B cell (primary cell): ENCODE measurements at places on chromosomes 11 and 22.

GRCh38 chr11:2468363-2469235, 23.8 kb downstream of the KCNQ1 start:
- DNase-seq: no peak

- DNase-seq: no peak
Measured at GRCh38 chr11:11841116-11841722, 553 bp upstream of the USP47 start.

DNA sequence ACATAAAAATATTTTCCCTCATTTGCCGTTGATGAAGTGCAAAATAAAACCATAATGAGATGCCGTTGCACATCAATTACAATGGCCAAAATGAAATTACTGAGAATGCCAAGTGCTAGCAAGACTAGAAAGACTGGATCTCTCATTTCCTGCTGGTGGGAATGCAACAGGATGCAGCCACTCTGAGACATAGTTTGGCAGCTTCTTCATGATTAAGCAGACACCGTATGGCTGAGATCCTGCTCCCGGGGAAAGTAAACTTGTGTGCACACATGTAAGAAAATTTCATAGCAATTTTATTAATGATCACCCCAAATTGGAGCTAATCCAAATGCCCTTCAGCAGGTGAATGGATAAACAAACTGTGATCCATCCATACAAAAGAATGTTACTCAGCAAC, 1013.2 kb downstream of the TBC1D22A start:
- no peak for DNase-seq

DNA sequence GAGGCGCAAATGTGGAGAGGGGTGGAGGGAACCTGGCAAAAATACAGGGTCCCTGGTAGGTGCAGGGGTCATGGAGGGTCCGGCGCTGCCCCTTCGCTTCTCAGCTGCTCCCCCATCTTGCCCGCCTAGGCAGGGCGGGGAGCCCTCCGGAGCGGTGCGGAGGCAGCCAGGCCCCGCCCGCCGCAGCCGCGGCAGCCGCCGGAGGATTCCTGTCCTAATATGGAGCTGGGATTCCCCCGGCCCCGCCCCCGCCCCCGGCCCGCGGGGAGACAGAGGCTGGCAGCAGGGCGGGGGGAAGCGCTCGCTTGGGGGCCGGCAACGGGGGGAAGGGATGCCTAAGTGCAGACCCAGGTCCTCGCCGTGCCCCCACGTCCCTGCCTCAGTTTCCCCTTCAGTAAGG, 1.0 kb upstream of the NPAS4 start:
- DNase-seq: no peak

- no peak for DNase-seq
Measured at GRCh38 chr22:44130076-44130711, 50.5 kb upstream of the PARVG start.

DNA sequence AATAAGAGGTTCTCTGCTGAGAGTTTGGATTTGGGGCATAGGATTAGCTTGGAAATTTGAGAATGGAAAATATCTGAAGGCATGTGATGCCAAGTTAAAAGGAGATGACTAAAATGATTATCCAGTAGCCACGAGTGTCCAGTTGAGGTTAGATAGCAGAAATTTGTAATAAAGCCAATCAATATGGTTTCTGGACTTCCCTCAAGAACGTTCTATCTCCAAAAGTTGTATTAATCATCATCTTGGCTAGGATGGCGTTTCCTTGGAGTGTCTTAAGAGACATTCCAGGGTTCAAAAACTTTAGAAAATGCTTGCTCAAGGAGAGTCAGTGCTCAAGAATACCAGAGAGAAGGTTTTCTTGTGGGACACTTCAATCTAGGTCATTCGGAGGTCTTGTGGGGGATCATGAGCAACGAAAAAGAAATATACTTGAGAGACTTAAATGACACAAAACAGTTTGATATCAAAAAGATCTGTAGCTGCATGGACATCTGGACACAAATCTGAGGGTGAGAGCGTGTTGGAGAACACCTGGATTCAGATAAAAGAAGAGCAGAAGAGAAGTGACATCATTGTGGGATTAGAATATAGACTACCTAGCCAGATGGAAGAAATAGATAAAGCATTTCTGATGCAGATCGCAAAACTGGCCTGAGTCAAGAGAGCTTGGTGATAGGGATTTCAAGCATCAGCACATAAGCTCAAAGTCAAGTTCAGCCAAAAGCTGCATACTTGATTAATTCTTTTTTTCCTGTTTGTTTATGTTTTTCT, 97.7 kb downstream of the ARFGAP2 start:
- no peak for DNase-seq

DNA sequence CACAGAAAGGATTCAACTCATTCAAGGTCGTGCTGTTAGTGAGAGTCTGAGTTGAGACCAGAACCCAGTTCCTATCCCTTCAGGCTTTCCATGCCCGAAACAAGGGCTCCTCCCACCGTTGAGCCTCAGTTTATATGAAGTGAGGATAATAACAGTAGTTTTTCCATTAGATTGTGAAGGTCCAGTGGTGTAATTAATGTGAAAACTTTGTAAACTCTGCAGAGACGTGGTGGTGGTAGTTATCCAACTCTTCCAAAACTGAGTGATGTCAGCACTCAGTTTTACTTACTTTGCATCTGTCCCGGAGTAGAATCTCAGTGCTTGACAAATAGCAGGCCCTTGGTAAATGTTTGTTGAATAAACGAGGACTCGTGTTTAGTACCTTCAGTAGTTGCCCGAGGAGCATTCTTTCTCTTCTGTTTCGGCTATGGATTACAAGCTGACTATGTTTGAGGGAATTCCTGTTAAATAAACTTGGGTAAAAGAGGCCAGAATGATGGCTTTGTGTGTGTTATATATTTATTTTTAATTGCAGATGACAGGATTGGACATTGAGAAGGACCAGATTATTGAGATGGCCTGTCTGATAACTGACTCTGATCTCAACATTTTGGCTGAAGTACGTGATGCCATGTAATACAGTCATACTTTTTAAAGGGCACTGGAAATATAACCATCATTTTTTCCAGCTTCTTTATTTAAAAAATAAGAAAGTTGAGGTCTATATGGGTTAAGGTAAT, 1.0 kb downstream of the REXO2 start:
- DNase-seq: no peak

DNA sequence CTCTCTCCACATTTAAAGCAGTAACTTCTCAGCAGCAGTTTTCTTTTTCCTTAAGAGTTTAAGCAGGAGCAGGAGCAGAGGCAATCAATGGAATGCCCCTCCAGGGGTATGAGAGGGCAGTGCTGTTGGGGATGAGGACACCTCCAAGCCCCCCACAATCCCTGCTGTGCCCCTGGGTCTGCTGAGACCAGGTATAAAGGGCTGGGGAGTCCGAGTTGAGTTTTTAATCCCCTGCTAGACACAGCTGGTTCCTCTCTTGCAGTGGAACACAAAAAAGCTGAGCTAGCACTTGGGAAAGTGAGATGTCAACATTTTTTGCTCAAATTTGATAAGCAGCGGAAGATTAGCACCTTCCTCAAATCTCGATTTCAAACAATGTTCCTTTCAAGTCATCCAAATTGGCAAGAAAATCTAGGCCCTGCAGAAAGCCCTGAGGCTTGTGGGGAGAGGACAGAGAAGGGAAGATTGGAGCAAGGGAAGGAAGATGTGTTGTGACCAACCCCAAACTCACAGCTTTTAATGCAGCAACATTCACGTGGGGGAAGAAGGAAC, 581.9 kb downstream of the SOX6 start:
- no peak for DNase-seq

GRCh38 chr11:95821640-95822039, 31.3 kb downstream of the CEP57 start:
- no peak for DNase-seq

DNA sequence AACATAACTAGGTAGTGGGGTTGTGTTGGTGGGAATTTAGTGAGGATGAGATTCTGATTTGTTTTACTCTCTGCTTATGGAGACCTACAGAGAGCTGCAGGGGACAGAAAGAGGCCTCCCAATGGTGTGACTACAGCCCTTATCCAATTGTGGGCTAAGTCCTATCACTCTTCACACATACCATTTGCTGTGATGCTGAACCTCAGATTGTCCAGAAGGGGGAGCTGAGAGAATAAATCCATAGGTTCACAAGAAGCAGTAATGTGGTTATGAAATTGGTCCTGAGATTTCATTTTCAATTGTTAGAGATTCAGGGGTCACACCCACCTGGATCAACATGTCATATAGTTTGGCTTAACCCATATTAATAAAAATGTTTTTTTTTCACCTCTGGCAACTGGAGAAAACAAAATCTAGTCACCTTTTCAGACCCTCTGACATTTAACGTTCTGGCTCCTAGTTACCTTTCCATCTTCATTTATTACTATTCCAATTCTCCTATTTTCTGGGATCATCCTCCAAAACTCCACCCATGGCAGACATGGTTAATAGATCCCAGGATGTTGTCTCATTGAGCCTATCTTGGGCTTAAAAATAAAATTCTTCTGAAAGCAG, 53.3 kb upstream of the PTPN5 start:
- DNase-seq: no peak

GRCh38 chr11:76266286-76267100, 60.2 kb upstream of the WNT11 start:
- no peak for DNase-seq
